D721Med (cell line): ENCODE measurements at places on chromosomes 12 and 14.

GRCh38 chr12:131102493-131102931 is 148.8 kb downstream of the ADGRD1 start:
- no peak for DNase-seq

- DNase-seq: no peak
Observed at GRCh38 chr14:74979442-74980397, 23.0 kb upstream of the EIF2B2 start.

DNA sequence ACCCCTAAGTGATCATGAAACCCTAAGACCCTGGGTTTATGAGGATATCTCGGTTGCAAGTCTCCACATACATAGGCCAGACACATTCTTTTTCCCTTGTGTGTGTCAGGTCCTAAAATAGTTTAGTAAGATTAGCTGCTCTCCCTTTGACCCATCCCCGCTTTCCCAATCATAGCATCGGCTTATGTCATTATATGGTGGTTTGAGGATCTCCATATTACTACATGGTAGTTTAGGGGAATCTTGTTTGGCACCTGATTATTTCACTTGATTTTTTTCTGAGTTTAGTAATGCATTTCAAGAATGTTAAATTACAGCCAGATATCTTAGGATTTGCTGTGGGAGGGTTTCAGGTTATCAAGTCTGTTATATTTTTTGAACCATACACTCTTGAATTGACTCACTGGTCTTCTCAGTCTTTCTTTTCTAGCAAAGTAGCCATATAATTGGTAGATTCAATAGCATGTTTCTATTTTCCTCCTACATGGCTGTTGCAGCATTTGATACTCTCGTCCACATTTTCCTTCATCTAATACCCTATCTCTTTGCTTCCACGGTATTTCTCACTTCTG is 68.3 kb upstream of the TRHDE start:
- DNase-seq: no peak

DNA sequence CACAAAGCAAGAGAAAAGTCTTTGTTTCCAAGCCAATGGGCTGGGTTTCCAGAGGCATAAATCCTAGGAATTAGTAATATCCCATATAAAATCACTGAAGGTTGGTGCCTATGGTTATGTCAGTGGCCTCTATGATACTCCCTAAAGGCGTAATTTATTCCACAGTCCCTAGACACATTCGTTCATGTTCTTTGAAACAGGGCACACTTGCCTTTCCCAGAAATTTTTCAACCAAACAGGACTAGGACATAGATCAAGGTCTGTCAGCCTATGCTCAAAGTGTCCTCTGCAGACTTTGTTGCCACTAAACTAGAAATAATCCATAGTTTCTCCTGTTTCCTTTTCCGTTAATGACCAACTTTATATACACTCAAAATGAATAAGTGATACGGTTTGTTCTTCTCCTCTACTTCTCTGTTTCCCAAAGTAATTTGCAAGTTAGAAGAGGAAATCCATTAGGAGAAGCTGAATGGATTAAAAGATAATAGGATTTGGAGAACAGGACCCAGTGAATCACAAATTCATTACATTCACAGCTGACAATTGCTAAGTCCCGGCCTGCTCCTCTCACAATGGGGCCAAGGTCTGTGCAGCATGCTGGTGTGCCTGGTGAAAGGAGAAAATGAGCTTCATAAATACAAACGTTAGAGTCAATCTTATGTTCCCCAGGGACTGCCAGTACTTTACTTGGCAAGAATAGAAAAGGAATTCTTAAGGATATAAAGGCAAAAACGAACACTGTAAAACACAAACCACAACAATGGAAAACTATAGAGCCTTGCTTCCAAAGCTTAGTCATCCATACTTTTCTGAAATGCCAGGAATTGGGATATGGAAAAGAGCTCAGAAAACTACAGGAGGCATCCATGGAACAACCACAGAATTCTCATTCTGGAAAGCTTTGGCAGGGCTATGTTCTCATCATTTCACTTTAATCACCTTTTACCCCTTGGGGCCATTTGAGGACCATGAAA is 966.2 kb downstream of the NRXN3 start:
- no peak for DNase-seq

DNA sequence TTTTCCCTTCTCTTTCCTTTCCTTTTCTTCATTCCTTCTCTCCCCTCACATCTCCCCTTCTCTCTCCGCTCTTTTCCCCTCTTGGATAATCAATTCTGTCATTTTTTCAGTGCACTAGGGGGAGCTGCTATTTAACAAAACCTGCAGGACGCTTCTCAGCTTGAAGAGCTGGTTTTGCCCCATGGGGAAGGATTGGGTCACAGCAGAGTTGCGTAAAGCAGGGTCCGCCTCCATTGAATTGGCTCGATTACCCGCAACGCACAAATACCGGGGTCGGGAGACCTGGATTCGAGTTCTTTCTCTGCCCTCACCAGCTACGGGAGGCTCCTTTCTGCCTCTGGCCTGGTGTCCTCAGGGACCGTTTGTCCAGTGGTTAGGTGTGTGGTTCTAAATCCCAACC is 42.1 kb upstream of the CHGA start:
- no peak for DNase-seq

- DNase-seq: no peak
Observed at GRCh38 chr12:19121449-19122018, 8.0 kb upstream of the PLEKHA5 start.

GRCh38 chr12:116443821-116444589 is 115.2 kb upstream of the MAP1LC3B2 start:
- no peak for DNase-seq

DNA sequence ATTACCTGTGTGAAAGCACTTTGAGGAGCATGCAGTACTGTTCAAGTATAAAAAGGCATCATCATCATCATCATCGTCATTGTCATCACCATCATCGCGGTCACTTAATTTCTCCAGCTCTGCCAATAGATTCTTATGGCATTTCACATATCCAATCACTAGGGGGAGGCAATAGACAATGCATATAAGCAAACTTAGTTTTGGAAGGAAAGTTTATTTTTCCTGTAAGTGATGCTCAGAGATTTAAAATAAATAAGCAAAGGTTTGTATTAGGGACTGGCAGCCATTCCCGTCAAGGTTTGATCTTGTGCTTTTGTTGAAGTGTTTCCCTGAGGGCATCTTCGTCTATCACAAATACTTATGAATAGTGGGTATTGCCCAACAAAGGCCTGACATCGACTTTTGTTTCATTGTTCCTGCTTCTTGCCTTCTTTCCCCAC is 127.4 kb downstream of the KTN1 start:
- DNase-seq: no peak

- DNase-seq: no peak
Observed at GRCh38 chr14:106556665-106557289, 1030.4 kb downstream of the TMEM121 start.

DNA sequence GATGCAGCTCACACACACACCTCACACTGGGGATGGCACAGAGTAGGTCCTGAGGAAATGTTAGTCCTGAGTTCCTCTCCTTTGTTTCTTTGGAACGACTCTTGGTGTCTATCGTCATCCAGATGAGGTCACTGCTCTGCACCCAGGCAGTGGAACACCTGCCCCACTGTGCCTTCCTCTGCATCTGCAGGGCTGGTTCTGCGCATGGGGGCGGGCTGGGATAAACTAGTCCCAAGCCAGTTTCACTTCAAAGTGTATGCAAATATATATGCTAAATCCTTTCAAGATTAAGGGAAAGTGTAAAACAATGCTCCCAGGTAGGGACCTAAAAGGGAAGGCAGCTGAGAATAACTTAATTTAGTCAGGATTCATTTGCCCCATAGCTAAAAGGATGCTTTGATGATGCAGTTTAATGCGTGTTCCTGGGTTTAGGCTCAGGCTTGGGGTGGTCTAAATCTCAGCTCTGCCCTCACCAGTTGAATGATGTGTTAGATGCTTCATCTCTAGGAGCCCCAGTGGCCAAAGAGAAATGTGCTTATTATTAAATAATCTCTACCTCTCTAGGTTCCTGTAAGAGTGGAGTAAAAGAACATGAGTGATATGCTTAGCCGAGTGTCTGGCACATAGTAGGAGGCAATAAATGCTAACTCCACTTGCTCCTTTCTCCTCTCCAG is 47.1 kb upstream of the OVCH1 start:
- no peak for DNase-seq

- no peak for DNase-seq
Observed at GRCh38 chr14:96082420-96083300, 43.5 kb downstream of the C14orf132 start.

DNA sequence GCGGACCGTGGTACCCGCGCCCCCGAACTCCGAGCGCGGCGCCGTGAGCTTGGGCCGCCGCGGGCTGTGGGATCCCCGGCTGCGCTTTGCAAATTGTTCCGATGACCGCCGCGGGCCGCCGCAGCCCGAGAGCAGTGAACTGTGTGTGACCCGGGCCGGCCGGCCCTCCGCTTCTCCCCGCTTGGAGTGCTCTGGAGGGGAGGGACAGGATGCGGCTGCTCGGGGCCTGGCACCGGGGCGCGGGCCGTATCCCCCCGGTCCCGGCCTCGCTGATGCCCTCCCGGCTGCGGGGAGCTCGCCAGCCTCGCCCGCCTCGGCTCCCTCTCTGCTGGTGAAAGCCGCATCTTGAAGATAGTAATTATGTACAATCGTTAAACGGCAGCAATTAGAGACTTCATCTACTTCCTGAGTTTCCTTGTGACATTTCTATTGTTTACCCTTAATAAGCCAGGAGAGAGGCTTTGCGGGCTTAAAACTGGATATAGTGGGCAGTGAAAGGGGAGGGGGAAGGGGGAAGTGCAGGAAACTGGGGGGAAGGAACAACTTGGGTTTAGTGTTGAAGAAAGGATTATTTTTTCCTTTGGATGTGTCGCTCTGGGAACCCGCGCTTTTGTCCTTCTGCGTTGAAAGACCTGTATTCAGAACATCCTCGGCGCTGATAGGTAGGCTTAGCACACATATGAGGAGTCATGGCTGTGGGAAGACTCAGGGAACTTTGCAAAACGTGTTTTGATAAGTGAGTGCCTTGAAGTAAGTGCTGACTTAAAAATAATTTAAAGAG is 1.2 kb downstream of the PELI2 start:
- DNase-seq: no peak

DNA sequence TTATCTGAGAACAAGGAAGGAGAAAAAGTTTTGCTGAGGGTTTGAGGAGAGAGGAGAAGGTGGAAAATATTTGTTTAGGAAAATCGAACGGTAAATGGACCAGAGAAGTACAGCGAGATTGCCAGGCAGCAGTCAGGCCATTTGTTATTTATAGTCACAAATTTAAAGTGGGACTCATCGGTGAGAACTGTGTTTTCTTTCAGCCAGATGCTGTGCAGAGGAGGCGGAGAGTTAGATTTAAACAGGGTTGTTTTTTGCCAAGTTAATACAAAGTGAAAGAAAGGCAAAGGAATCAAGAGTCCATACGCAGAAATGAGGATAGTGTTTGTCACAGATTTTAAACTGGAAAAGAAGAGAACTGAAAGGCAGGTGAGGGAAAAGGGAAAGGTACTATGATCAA is 200.6 kb upstream of the CNOT2 start:
- DNase-seq: no peak

- DNase-seq: no peak
Observed at GRCh38 chr14:98931911-98932310, 340.1 kb downstream of the BCL11B start.

DNA sequence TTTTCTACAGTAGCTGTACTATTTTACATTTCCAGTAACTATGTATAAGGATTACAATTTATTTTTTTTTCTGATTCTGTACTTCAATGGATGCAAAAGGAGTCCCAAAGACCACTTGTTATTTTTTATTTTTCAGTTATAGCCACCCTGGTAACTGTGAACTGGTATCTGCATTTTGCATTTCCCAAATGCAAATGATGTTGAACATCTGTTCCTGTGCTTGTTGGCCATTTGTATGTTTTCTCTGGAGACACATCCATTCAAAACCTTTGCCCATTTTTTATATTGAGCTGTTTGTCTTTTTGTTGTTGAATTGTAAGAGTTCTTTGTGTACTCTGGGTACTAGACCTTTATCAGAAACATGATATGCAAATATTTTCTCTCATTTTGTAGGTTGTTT is 485.6 kb downstream of the LRIG3 start:
- no peak for DNase-seq

- no peak for DNase-seq
Observed at GRCh38 chr14:41604721-41605531, 1.8 kb upstream of the LRFN5 start.

- DNase-seq: no peak
Observed at GRCh38 chr14:105503935-105504692, 13.1 kb downstream of the TEDC1 start.
